Activated T-helper 1 cell treated with anti-CD3 and anti-CD28 coated beads, Interleukin-12 subunit alpha, Interleukin-12 subunit beta, Interleukin-2, Interleukin-4 antibody, amounts not matched to agents 30 ng/mL and 10 ng/mL and 1 ng/mL, durations not matched to agents 14 hours and 24 hours and 36 hours (primary cell): ENCODE measurements at places on chromosomes 1 and 21. TPM values are rescaled to one million over a fixed set of nuclear protein-coding genes. Genes with fewer than 3 reads are reported as not detected.

The ITGB2 gene
- total RNA-seq = 292 and 294 TPM in 2 replicates

The HES5 gene
- total RNA-seq = not detected in 2 replicates

GRCh38 chr1:21126324-21126723 lies 50.4 kb downstream of the EIF4G3 start:
- H3K4me1 ChIP-seq = no peaks in the 10 kb centered on the region
- no peak overlapping the region for H3K4me3 ChIP-seq
- peaks cover 23% of the 10 kb centered on the region for H3K36me3 ChIP-seq
- no peak for DNase-seq

The GPR161 gene
- 0.41 and 0.42 TPM in 2 replicates for total RNA-seq

The CENPL gene
- 23.6 and 25.7 TPM in 2 replicates for total RNA-seq

The OR10Z1 gene
- not detected in 2 replicates for total RNA-seq

DNA sequence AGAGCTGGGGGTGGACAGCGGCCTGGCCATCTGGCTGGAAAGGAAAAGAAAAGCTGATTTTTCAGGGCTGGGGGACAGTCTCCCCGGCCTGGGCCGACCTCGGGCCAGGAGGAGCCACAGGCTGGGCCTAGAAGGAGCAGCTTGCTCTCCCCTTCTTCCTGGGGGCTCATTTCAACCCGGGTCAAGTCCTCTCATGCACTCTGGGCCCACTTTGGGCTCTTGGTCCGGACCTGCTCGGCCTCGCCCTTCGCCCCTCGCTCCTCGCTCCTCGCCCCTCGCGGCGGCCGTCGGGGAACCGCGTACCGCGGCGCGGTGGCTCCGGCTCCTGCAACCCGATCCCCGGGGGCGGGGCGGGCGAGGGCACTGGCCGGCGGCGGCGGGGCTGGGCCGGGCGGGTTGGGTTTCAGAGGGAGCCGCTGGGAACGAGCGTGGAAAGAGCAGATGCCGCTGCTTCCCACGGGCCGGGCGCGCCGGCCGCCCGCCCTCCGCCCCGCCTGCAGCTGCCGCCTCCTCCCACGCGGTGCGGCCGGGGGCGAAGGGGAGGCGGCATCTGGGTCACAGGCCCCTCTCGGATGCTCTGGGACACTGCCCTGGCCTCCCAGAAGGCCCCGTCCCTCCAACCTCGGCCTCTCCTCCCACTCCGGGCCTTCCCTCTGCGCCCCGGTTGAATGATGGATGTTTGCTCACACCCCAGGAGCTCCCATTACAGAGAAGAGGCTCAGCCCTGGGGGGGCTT lies 6.6 kb downstream of the HEYL start:
- no peak overlapping the region for H3K4me3 ChIP-seq
- H3K4me1 ChIP-seq = peaks cover 6% of the 10 kb centered on the region
- H3K27me3 ChIP-seq = peaks cover 16% of the 10 kb centered on the region
- H3K36me3 ChIP-seq = no peaks in the 10 kb centered on the region
- DNase-seq = no peak

DNA sequence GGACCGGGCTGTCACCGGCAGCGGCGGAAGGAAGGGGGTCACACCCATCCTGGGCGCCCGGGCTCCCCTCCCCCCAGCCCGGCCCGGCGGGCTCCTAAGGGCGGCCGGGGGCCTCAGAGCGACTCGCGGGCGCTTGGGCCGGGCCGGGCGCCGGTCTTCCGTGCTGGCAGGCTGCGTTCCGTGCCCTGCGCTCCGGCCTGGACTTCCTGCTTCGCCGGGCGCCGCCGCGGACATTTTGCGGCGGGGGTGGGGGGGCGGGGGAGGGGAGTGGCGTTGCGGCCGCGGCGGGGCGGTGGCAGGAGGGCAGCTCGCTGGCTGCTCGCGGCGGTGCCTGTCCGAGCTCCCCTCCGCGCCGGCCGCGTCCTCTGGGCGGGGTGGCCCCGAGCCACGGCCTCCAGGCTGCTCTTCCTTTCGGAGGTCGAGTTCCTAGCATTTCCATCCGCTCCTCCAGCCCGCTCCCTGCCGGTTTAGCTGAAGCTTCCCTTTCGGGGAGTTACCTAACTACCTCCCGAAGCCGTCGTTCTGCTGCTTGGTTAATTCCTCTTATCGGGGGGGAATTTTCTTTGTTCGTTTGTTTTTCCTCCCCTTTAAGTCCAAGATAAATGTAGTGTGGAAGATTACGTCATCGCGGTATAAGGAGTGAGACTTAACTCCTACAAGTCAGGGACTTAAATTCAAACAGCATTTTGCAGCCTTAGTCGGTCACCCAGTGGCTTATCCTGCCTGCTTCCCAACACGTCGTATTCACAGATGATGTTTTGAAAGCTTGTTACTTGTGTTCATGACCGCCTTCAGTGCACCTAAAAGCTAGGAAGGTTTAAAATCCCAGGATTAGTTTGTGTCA lies 730 bp downstream of the CDC42 start:
- peak overlapping the region; percentile 99 for H3K4me3 ChIP-seq
- peaks cover 61% of the 10 kb centered on the region for H3K4me1 ChIP-seq
- peak overlapping the region; percentile 99 for H3K27ac ChIP-seq
- H3K27me3 ChIP-seq = peaks cover 2% of the 10 kb centered on the region

- DNase-seq = no peak
- H3K4me1 ChIP-seq = peaks cover 20% of the 10 kb centered on the region
- peaks cover 53% of the 10 kb centered on the region for H3K36me3 ChIP-seq
- no peaks in the 10 kb centered on the region for H3K27me3 ChIP-seq
Observed at GRCh38 chr1:202760589-202760988, 47.6 kb downstream of the KDM5B start.

- H3K4me1 ChIP-seq = peaks cover 26% of the 10 kb centered on the region
- no peak for DNase-seq
- H3K27ac ChIP-seq = peak overlapping the region; percentile 44
- peaks cover 32% of the 10 kb centered on the region for H3K36me3 ChIP-seq
Observed at GRCh38 chr1:32774950-32775634, 42.1 kb downstream of the YARS1 start.

The NR0B2 gene
- total RNA-seq = not detected in 2 replicates

GRCh38 chr1:204390751-204391466 lies 20.7 kb downstream of the PPP1R15B start:
- H3K4me1 ChIP-seq = no peaks in the 10 kb centered on the region
- H3K4me3 ChIP-seq = no peak overlapping the region
- no peak overlapping the region for H3K27ac ChIP-seq
- no peaks in the 10 kb centered on the region for H3K27me3 ChIP-seq
- peaks cover 14% of the 10 kb centered on the region for H3K36me3 ChIP-seq

The PLA2G5 gene
- not detected in 2 replicates for total RNA-seq

DNA sequence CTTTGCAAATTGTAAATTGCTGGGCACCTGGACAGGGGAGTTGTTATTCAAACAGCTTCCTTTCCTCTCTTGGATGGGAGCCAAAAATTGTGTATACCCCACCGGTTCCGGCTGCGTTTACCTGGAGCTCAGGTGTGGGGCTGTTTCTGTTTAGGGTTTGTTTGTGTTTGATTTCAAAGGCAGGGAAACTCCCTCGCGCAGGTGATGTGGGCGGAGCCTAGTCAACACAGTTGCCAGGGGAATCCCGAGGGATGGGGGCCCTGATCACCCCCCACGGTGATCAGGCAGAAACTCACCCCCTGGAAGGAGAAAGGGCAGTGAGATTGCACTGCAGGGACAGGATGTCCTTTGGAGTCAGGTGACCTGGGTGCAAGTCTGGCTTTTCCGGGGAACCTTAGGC lies 28.3 kb downstream of the CDCP2 start:
- no peak overlapping the region for H3K4me3 ChIP-seq
- DNase-seq = no peak
- H3K27ac ChIP-seq = no peak overlapping the region
- no peaks in the 10 kb centered on the region for H3K36me3 ChIP-seq

The NFASC gene
- total RNA-seq = 0.56 and 0.70 TPM in 2 replicates

DNA sequence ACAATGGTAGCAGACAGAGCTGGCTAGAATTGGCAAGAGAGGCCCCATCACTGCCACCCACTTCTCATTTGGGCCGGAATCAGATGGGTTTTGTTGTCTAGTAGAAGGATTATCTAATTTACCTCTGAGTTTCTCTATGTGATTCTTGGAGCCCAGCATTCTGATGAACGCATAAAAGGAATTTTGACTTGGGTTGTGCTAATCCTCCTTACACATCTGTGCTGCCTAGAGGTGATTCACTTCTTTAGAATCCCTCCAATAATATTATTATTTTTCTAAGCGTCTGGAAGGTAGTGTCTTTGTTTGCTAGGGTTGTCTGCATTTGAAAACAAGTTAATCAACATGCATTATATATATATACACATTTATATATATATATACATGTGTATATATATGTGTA lies 118.1 kb downstream of the RUNX1 start:
- no peaks in the 10 kb centered on the region for H3K27me3 ChIP-seq
- DNase-seq = no peak
- H3K36me3 ChIP-seq = peaks cover 25% of the 10 kb centered on the region

DNA sequence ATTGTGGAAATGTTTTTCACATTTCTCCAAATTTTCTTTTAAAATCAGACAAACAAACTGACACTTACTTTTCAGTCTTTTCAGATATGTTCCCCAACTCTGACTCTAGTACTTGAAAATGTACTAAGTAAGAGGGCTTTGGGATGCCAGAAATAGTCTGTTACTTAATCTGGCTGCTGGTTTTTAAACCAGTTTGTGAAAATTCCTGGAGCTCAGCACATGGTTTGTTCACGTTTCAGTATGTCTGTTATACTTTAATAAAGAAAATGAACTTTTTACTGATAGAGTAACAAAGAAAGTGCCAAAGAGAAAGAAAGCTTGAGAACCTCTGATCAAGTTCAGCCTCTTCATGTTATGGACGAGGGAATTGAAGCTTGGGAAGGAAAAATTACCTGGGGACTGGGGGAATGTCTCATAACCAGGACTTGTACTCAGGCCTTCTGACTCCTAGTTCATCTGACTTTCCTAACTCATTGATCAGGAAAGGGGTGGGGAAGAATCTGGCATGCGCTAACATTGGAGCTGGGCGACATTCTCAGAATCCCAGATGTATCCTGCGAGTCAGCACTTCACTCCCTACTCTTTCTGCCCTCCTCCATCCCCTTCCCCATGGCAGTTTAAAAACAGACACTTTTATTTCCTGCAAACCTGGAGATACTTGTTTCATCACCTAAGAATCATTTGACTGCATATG lies 30.8 kb upstream of the DNAJC6 start:
- H3K4me1 ChIP-seq = no peaks in the 10 kb centered on the region
- no peak for DNase-seq
- H3K36me3 ChIP-seq = no peaks in the 10 kb centered on the region
- peaks cover 19% of the 10 kb centered on the region for H3K27me3 ChIP-seq

DNA sequence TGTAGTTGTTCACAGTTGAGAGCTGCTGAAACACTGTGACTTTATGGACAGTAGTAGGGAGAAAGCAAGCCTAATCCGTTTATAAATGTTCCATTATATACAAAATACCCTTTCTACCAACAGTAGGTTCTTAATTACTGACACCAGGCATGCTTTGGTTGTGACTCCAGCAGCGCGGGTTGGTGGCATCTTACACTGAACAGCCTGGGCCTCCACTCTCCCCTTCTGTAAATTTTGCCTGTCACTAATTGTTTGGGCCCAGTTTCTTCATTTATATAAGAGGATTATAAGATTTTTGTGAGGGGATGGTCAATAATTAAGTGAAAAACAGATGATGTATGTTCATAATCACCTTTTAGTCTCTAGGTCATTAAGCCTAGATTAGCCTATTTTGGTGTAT lies 58.2 kb downstream of the ITSN1 start:
- peaks cover 13% of the 10 kb centered on the region for H3K4me1 ChIP-seq
- no peaks in the 10 kb centered on the region for H3K36me3 ChIP-seq
- no peak for DNase-seq

DNA sequence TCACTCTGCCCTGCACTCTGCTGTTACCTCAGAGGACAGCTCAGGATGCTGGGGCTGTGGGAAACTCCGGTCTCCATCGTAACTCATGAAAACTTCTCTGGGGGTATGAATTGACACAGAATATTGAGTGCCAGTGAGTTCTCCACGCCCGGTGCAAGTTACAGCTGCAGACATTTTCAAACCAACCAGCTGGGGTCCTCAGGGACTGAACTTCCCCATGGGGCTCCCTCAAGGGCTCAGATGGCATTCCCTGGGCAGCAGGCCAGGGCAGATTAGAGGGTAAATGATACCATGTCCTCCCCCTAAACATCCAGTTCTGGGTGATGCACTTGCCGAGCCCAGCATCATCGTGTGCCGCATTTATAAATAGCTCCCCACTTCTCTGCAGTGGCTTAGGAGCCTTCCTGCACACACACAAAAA lies 27.8 kb upstream of the CCSAP start:
- no peaks in the 10 kb centered on the region for H3K36me3 ChIP-seq
- H3K27me3 ChIP-seq = peaks cover 23% of the 10 kb centered on the region
- DNase-seq = no peak
- H3K4me1 ChIP-seq = no peaks in the 10 kb centered on the region
- no peak overlapping the region for H3K4me3 ChIP-seq

DNA sequence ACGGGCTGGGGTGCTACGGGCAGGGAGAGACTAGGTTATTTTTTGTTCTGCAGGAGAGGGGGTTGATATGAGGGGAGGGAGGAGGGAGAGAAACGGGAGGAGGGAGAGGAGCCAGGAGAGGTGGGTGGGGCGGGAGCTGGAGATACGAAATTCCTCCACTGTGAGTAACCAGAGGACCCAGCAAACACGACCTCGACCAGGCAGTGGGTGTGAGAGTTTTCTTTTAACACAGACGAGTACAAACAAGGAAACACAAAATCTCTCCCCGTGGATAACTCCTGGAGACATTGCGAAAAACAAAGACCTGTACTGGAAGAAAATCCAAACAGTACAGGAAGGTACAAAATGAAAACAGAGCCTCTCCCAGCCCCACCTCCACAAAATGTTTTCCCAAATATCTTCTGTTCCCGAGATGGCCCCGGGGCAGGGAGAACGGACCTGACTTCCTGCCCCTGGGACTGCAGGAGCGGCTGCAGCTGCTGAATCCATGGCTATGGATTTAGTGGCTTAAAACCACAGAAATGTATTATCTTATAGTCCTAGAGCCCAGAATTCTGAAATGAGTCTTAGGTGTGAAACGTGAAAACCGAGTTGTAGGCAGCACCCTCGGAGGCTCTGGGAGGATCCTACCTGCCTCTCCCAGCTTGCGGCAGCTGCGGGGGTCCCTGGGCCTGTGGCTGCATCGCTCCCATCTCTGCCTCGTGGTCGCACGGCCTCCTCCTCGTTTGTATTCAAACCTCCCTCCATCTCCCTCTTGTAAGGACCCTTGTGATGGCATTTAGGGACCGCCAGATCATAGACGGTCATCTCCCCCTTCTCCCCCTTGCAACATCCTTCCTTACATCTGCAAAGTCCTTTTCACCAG lies 82.2 kb downstream of the RIPK4 start:
- no peak overlapping the region for H3K4me3 ChIP-seq
- no peaks in the 10 kb centered on the region for H3K4me1 ChIP-seq
- DNase-seq = no peak
- H3K27me3 ChIP-seq = peaks cover 1% of the 10 kb centered on the region
- H3K27ac ChIP-seq = no peak overlapping the region
- no peaks in the 10 kb centered on the region for H3K36me3 ChIP-seq

DNA sequence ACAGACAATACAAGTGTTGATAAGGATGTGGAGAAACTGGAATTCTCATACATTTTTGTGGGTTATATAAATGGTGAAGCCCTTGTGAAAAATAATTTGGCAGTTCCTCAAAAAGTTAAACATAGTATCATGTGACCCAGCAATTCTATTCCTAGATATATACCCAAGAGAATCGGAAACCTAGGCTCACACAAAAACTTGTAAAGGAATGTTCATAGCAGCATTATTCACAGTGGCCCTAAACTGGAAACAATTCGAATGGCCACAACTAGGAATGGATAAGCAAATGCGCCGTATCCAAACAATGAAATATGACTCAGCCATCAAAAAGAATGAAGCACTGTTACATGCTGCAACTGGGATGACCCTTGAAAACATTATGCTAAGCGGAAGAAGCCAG lies 3.9 kb upstream of the CD247 start:
- peaks cover 23% of the 10 kb centered on the region for H3K4me1 ChIP-seq
- no peak for DNase-seq
- no peak overlapping the region for H3K4me3 ChIP-seq
- H3K27ac ChIP-seq = no peak overlapping the region
